Daoy (cell line): ENCODE measurements at places on chromosomes 16 and 17.

DNA sequence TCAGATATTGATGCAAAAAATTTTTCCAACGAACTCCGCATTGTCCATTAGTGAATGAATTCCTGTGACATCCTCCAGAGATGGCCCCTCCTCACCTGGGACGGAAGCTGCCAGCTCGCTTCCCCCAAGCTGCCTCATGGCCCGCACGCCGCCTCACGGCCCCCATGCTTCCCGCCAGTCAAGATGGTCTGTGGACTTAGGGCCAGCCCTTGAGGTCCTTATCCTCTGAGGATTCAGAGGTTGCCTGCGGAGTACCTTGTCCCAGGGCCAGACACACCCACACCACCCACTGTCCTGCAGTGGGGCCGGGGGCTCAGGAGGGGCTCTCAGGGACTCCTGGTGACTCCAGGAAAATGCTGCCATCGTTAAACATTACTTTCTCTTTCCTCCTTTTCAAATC lies 73.6 kb downstream of the SEC14L1 start:
- no peak for DNase-seq

DNA sequence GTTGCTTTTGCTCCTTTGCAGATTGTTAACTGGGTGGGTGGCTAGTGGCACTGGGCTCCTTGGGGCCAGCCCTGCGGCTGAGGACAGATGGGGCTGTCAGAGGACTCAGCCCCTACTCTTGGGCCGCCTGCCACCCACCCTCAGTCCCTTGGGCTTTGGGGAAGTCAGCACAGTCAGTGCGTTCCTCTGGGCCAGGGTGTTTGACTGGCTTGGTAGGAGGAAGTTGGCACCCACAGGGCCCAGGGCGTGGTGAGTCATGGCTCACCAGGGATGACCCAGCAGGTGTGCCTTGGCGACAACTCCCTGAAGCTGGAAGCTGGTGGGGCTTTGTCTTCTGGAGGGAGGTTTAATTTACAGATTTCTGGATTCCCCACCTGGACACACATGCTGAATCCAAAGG lies 32.4 kb downstream of the HAPSTR1 start:
- peak; percentile 52 for DNase-seq

DNA sequence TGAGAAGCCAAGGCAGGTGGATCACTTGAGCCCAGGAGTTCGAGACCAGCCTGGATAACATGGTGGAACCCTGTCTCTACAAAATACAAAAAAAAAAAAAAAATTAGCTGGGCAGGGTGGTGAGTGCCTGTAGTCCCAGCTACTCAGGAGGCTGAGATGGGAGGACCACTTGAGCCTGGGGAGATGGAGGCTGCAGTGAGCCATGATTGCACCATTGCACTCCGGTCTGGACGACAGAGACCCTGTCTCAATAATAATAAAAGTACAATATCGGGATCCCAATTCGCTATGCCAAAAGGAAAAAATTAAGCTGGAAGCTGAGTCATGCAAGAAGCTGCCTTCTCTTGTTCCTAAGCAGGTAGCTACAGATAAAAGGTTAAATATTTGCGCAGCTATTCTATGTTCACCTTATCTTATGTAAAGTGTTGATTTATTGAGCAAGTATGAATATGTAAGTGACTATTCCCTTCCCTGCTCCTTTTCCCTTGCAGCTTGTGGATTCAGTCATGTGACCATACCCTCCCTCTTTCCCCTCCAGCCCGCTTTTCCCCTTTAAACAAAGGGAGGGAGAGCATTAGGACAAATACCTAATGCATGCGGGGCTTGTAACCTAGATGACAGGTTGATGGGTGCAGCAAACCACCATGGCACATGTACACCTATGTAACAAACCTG lies 112.0 kb downstream of the LITAF start:
- DNase-seq, result no peak

DNA sequence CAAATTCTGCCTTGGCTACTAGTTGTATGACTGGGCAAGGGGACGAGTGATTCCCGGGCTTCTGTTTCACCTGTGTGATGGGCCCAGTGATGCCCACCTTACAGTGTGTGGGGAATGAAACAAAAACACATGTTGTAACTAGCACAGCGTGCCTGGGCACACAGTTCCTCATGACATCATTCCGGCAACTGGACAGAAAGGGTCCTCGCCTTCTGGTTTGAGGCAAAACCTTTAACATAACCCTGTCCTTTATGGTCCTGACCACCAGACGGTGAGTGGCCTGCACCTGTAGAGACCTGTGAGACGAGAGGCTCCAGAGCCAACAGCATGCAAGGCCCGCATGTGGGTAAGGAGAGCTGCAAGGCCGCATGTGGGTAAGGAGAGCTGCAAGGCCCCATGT lies 7.7 kb upstream of the SLC38A8 start:
- no peak for DNase-seq

GRCh38 chr16:72961115-72961832 lies 86.7 kb downstream of the ZFHX3 start:
- DNase-seq, result no peak

DNA sequence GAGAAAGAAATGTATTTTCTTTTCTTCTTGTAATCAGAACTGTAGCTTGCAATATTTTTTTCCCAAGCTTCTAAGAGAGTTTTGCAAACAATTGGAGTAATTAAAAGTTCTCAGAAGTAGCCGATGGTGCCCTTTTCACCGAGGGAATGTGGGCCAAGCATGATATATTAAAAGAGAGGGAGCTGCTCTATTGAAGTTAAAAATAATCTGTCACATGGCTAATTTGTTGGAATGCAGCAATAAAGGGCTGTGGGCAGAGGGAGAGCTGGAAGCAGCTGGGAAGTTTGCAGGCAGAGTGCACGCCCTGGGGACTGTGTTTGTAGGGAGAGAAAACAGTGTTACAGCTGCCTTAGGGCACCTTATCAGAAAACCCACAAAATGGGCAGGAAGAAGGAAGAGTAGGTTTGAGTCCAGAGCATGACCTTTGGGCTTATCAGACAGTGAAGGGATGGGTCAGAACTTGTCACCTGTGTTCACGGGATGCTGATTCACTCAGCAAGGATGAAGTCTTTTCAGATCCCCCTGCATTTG lies 18.5 kb upstream of the TERF2 start:
- DNase-seq, result peak; percentile 30

DNA sequence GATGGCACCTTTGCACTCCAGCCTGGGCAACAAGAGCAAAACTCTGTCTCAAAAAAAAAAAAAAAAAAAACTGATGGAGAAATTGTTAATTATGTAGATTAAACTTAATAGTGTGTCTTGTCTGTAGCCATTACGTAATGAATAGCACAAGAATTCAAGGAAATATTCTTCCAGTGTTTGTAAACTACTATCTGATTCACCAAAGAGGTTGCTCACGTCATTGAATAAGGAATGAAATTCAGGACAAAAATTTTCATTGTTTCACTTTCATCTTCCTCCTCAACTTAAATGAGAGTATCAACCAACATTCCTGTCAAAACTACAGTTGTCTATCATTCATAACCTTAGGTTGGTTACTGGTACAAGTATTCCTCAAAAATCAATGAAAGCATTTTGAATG lies 30.7 kb upstream of the MYO18A start:
- DNase-seq, result no peak

DNA sequence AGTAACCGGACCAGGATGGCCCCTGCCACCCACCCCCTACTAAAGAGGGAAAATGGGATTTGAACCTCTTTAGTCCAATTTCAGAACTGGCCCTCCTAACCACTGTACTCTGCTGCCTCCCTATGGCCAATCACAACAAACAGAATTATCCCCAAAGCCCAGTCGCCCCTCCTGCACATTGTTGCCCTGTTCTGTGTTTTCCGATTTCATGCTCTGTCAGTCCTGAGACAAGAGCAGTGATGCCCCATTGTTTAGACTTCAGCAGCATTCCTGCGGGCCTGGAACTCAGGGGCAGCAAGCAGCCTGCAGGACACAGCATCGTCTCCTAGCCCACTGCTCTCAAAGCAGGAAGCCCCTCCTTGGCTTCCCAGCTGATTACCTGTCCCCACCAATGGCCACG lies 20.5 kb upstream of the KLHL11 start:
- no peak for DNase-seq

GRCh38 chr17:27354491-27355081 lies 60.7 kb downstream of the WSB1 start:
- no peak for DNase-seq

DNA sequence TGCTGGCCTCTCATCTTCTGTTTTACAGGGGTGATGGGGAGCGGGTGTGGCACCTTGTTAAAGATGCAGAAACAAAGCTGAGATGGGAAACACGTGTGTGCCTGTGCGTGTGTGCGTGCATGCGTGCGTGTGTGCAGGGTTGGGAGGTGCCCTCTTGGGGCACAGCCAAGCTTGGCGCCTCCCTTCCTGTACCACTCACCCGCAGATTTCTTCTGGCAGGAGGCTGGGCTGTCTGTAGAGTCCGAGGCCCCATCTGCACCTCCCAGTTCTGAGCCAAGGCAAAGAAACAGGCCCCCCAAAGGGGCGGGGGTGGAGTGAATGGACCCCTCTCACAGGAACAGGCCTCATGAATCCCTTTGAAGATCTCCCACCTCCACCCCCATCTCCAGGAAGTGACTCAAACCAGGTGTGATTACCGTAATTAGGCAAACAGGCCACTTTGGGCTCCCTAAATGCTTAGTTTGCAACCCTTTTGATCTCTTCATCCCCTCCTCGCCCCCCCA lies 20.9 kb downstream of the TNS4 start:
- peak; percentile 87 for DNase-seq

DNA sequence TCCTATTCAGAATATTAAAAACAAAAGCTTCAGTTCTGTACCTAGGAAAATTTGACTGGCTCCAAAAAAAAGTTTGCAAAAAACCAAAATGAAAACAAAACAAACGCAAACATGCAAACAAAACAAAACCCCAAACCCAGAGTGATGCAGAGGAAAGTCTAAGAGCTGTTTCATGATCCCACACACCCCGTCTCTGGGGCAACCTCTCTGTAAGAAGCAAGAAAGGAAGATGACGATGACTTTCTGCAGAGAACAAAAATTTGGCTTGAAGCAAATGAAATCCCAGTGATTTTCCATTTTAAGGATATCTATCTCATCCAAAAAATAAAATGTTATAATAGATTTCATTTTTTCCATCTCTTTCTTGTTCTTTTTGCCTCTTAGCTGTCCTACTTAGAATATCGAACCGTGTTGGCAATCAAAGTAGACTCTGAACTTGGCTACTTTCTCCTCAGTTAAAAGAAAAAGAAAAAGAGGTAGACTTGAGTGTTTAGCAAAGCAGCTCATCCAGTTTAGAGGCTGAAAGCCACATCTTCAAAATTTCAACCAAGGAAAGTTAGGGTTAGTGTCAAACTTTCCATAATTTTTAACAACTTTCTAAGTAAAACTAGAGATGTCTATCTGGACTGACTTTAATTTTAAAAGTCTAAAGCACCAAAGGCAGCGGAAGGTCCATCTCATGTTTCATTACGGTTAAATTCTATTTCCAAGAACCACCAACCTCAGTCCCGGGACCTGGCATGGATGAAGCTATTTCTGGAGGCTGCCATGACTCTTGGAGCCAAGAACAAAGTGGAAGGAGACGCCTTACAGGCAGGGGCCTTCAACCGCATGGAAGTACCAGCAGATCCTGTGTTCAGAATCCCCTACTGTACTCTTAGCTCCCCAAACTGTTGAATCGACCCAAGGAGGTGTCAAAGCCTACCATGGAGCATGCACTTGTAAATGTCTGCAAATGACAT lies 180.8 kb downstream of the XYLT1 start:
- DNase-seq, result no peak

GRCh38 chr16:75236736-75237397 lies 14.6 kb downstream of the BCAR1 start:
- no peak for DNase-seq

DNA sequence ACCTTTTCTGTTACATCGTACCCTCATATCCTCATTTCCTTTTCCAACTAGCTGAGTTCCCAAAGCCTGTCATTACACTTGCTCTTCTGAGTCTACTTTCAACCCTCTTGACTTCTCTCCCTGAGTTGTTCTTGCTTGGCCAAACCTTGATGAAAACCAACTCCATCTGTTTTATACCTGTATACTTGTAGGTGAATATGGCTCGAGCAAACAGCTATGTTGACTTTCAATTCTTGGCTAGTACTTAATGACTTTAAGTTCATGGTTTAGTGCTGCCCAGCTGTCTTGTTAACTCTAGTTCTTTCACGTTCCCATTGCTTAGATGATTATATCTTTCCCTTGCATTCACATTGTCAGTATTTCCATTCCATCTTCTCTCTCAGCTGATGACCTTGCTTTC lies 14.8 kb downstream of the TANC2 start:
- no peak for DNase-seq

GRCh38 chr17:59004338-59005111 lies 102.2 kb downstream of the TRIM37 start:
- DNase-seq, result peak; percentile 40

- no peak for DNase-seq
Observed at GRCh38 chr16:21608639-21609328, 9.4 kb downstream of the METTL9 start.

DNA sequence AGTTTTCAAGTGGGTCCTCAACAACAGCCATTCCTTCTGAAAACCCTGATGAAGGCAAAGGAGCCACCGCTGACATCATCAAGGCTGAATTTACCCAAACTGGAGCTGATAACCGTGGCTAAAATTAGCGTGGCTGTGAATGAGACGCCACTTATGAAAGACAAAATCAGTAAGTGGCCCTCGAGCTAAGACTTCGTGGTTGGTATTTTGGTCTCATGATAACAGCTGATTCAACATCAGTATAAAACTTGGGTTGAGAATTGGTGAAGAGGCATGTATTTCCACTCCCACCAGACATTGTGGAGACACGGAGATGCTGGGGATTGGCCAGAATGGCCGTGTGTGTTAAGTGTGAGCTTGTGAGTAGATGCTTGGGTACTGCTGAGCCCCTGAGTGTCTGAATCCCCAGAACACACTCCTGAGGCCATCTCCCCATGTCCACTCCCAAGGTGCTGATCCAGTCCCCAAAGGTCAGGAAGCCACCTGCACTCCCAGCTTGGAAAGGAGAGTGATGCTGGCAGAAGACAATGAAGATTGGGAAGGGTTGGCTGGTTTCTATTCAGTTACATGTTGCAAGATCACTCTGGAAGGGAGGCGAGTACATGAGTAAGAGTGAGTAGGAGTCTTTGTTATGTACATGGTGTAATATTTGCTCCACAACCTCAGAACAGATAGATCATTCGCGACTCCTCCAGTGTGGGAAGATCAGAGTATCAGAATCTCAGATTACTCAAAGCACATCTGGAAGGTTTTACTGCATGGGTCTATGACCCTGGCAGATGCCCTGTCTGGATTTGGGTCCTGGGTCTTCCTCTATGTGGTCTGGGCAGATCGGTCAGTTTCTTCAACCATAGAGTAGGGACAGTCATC lies 207.7 kb downstream of the HS3ST3A1 start:
- peak; percentile 23 for DNase-seq

- DNase-seq, result no peak
Observed at GRCh38 chr17:18004345-18004744, 31.7 kb downstream of the DRC3 start.

GRCh38 chr16:85851034-85851785 lies 47.8 kb upstream of the IRF8 start:
- DNase-seq, result no peak
